Hippocampal formation (tissue), 2 donors: ENCODE measurements at places on chromosomes 7 and 10.

GRCh38 chr7:80386686-80387085 is 125.2 kb downstream of the GNAT3 start:
- DNase-seq: no peak

- no peak for DNase-seq
These were observed 156.2 kb downstream of the LRRC4 start for GRCh38 chr7:127874951-127875608.

GRCh38 chr7:6556196-6556595 is 4.9 kb upstream of the GRID2IP start:
- no peak for DNase-seq

- no peak for DNase-seq
These were observed 36.8 kb downstream of the WIPF3 start for GRCh38 chr7:29843093-29843492.

DNA sequence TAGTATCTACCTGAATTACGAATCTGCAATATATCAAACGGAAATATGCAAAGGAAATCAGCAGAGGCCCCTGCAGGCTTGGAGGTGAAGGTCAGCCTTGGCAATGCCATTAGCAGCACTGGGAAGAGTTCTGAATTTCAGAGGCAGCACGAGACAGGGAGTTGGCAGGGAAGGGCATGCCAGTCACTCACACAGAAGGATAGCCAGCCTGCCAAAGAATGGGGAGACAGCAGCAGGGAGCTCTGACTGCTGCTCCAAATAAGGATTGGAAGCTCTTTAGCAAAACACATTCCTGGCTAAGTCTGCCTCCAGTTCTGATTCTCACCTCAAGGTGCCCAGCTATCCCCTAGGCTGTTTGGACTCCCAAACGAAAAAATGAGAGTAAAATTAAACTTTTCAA is 188.0 kb downstream of the PDE1C start:
- peak; percentile 71 for DNase-seq

- no peak for DNase-seq
These were observed 228.3 kb upstream of the NPVF start for GRCh38 chr7:25456467-25457171.
